Aorta (tissue), 5 donors: ENCODE measurements at places on chromosomes 12 and 14. TPM values are rescaled to one million over a fixed set of nuclear protein-coding genes. Genes with fewer than 3 reads are reported as not detected.

KRT3 gene
- not detected for total RNA-seq

NOC4L gene
- total RNA-seq, result 12.3 TPM

DNA sequence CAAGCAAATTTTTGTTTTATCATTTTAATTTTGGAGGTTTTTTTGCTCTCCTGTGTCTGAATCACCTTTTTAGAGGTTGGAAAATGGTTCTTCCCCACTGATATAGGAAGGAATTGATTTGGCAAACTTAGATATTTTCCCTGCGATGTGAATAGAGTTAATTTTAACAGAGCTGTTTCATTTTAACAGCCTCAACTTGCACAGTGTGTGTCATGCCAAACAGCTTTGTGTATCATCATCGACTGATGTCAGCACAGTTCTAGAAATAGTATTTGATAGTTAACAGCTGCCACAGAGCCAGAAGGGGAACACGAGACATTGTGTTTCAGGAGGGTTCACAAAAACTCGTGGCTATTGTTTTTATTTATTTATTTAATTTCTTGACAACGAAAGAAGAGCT is 243.1 kb upstream of the FOXN3 start:
- no peak for DNase-seq
- H3K36me3 ChIP-seq, result no peaks in the 10 kb centered on the region
- H3K4me3 ChIP-seq, result no peak overlapping the region
- H3K27me3 ChIP-seq, result no peaks in the 10 kb centered on the region

- no peaks in the 10 kb centered on the region for H3K36me3 ChIP-seq
- H3K27ac ChIP-seq, result no peak overlapping the region
- H3K4me1 ChIP-seq, result no peaks in the 10 kb centered on the region
- no peak for DNase-seq
- no peaks in the 10 kb centered on the region for H3K27me3 ChIP-seq
Measured at GRCh38 chr12:5201554-5202218, 158.0 kb downstream of the KCNA5 start.

DNA sequence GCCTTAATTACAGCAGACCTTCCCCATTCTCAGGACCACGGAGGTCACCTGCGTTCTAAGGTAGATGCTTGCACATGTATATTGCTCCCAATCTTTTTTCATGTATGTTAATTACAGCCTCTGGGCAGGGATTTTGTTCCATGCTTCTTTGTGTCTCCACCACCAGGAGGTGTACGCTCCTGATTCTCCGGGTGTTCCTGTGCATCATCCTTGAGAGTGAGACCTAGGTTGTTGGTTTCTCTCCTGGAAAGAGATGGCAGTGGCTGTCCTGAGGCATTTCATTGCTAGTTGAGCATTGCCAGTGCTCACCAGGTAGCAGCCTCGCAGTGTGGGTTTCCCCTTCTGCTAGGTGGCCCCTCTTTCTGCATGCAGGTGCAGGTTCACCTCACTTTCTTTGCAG is 52.8 kb downstream of the KCNK13 start:
- H3K27ac ChIP-seq, result no peak overlapping the region
- H3K4me3 ChIP-seq, result no peak overlapping the region
- no peaks in the 10 kb centered on the region for H3K27me3 ChIP-seq
- H3K36me3 ChIP-seq, result no peaks in the 10 kb centered on the region
- H3K4me1 ChIP-seq, result no peaks in the 10 kb centered on the region
- no peak for DNase-seq

DNA sequence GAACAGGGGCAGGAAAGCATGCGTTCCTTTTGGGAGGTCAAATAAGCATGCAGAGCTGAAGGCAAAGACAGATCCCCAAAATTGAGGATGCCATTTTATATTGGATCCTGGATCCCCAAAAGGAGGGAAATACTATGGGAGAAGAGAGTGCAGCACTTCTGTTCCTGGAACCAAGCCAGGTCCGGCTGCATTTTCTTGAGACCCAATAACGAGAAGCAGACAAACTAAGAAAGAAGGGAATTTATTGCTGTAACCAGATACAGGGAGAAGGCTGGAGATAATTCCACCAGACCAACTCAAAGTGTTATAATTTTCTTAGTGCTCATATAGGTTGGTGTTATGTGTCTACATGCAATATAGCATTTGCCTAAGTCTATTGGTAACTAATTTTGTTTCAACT is 60.8 kb downstream of the PDE6H start:
- H3K36me3 ChIP-seq, result no peaks in the 10 kb centered on the region
- no peak overlapping the region for H3K27ac ChIP-seq
- H3K4me1 ChIP-seq, result no peaks in the 10 kb centered on the region
- DNase-seq, result no peak

STYK1 gene
- 1.2 TPM for total RNA-seq
